ENCODE measurements at places on chromosomes 3 and 15.

DNA sequence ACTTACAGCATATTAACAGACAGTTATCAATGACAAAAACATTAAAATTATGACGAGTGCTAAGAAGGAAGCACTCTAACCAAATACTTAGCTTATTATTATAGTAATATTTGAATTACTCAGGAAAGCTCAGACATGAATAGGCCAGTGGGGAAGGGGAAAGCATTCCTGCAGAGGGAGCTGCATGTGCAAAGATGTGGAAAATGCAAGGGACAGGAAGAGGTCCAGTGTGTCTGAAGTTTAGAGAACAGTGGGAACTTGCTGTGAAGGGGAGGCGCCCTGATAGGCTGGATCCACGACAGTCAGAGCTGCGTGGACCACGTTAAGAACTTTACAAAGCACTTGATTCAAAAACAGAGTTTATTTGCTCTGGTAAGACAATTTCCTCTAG is 1.2 kb upstream of the SPICE1 start:
- no peak for DNase-seq

- DNase-seq = no peak
Observed at GRCh38 chr3:10194328-10195071, 29.8 kb downstream of the IRAK2 start.

- no peak for DNase-seq
Observed at GRCh38 chr15:68205954-68206539, 915 bp upstream of the CALML4 start.

- no peak for DNase-seq
Observed at GRCh38 chr3:37466660-37467359, 292.4 kb upstream of the LRRFIP2 start.

DNA sequence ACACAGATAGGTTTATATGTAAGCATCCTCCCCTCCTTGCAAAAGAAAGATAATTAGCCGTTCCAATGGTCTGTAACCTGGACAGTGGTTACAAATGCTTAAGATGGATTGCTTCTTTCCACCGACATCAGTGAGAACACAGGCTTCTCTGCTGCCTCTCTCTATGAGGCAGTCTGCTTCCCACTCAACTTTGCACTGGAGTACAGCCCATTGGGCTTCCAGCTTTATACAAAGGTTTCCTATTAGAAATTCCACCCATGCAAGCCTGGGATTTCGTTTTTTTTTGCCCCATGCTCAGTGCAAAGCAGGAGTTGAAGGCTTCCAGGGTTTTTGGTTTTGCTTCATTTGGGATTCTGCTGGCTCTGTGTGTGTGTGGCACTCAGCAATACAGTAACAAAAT is 47.3 kb upstream of the C3orf22 start:
- no peak for DNase-seq

DNA sequence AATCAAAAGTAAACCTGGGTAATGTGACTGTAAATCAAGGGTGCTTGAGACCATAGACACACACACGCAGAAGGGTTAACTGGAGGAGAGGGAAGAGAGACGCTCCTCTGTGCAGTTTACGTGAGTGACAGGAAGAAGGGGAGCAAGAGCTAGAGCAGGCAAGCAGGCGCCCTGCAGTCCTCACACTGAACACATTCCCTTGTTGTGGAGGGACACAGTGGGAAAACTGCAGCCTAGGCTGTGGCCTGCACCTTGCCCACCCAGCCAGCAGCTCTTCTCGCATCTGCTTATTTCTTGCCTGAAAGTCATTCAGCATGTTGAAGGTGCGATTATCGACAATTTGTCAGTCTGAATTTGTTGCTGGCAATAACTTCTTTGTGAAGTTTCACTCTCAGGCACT is 24.2 kb downstream of the SOX2 start:
- no peak for DNase-seq

DNA sequence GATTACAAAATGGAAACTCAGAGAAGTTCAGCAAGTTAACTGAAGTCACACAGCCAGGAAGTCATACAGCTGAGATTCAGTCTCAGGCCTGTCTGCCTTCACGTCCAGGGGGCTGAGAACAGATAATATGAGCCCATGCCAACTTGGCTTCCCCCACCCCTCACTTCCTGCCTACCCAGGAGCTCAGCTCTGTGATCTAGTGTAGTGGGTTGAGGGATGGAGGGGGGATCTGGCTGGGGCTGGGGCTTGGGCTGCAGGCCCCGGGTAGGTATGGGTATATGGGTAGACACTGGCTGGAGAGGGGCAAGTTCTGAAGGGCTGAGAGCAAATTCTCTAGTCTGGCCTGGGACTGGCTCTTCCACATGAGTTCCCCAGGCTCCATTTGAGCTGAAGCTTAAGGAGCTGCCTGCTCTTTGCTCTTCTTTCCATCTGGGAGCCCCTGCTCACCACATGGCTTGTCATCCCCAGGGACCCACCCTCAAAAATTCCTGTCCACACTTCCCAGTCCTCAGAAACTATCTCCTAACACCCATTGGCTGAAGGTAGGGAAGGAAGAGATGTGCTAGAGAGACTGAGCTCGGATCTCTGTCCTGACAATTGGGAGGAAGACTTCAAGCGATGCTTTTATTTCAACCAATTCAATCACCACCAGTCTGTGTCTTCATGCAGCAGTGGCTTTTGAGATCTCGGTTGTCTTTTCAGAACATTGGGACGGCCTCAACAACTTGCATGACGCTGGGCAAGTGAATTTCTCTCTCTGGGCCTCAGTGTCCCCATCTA is 2.0 kb downstream of the RASGRF1 start:
- DNase-seq = no peak

DNA sequence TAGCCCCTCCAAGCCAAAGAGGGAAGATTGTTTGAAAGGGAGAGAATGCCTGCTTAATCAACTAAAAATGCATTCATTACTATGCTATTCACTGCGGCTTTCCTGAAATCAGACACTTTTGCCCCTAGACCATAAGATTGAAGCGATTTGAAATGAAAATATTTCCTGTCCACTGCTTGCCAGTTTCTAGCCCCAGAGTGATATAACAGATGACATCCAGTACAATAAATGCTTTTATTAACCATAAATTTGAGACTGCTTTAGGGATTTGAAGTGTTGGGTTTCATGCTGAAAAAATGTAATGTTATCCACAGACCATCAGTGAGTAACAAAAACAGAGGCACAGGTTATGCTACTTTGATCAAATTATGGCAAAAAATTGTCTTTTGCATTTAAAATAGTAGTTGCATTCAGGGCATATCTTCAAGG is 14.1 kb downstream of the IL17RD start:
- DNase-seq = no peak

DNA sequence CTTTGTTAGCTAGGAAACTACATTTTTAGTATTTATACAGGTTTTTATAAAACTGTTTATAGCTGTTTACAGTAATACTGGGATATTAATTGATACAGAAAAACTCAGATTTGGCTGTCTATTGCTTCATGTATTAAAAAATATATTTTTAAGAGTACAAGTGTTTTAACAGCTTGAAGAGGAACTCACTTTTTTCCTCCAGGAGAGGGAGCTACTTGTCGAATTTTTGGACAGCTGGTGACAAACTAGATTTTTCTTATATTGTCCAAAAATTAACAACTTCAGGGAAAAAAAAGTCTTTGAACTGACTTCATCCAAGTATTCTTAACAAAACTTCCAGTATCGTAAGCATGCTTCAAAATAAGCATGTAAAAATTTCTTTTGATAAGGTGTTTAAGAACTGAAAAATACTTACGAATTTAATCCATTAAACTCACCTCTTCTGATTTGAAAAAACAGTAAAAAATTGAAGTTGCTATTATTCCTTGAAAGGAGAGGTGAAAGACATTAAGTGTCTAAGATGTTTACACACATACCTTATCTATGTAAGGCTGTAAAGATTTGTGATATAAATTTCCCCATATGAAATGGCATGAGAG is 4.0 kb downstream of the DIPK2A start:
- DNase-seq = no peak

DNA sequence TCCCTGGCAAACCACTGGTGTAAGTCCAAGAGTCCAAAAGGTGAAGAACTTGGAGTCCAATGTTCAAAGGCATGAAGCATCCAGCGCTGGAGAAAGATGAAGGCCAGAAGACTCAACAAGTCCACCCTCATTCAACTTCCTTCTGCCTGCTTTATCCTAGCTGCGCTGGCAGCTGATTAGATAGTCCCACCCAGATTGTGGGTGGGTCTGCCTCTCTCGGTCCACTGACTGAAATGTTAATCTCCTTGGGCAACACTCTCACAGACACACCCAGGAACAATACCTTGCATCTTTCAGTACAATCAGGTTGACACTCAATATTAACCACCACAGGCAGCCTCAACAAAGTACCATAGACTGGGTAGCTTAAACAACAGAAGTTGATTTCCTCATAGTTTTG is 245.9 kb upstream of the IGF1R start:
- DNase-seq = no peak

GRCh38 chr15:42024303-42024702 is 3.5 kb upstream of the PLA2G4E start:
- DNase-seq = no peak

- DNase-seq = no peak
Observed at GRCh38 chr15:37014566-37014965, 85.8 kb downstream of the MEIS2 start.
